ENCODE measurements at places on chromosomes 6 and 20. TPM values are rescaled to one million over a fixed set of nuclear protein-coding genes. Genes with fewer than 3 reads are reported as not detected.

Gene CGA
- not detected for total RNA-seq

DNA sequence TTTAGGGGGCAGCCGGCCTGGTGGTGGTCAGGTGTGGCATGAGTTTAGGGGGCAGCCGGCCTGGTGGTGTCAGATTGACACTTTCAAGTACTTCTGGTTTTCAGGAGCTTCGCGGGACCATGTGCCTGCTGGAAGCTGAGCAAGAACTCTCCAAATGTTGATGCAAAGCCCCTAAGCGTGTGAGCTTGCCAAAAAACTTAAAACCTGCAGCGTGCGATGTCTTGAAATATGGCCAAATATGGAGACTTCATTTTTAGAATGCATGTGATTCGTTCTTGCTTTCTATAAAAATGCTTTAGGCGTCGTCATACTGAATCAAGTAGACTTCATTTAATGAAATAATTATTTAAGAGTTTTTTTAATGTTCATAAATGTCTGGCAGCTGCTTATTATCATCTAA, 149.4 kb downstream of the SMOC2 start:
- DNase-seq = no peak

Gene PLA2G7
- 20.0 TPM for total RNA-seq

Gene SCRT2
- total RNA-seq = not detected
